ENCODE measurements at places on chromosomes 5 and 9.

DNA sequence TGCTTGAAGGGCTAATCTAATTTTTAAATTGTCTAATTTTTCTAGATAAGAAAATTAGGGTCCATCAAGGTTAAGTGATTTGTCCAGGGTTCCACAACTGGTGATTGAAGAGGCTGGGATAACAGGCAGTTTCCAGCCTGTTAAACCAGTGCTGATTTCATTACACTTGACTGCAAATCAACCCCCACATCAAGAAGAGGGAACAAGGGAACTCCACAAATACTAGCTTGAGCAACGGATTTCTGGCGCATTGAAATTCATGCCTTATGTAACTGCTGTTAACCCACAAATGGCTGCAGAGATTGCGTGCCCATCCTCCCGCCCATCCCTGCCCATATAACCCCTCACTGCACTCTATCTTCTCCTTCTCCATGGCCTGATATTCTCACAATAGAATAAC is 10.0 kb downstream of the PLPPR1 start:
- H3K27ac ChIP-seq, result no peak overlapping the region
- no peaks in the 10 kb centered on the region for H3K4me1 ChIP-seq
- no peaks in the 10 kb centered on the region for H3K36me3 ChIP-seq
- no peak for DNase-seq
- no peak overlapping the region for H3K4me3 ChIP-seq

- no peak overlapping the region for H3K4me3 ChIP-seq
- no peak for DNase-seq
- H3K36me3 ChIP-seq, result peaks cover 20% of the 10 kb centered on the region
- no peaks in the 10 kb centered on the region for H3K27me3 ChIP-seq
- H3K27ac ChIP-seq, result no peak overlapping the region
These were observed 90.2 kb downstream of the TLE4 start for GRCh38 chr9:79661886-79662536.

- no peaks in the 10 kb centered on the region for H3K27me3 ChIP-seq
- H3K36me3 ChIP-seq, result no peaks in the 10 kb centered on the region
- no peaks in the 10 kb centered on the region for H3K4me1 ChIP-seq
- H3K27ac ChIP-seq, result no peak overlapping the region
- H3K4me3 ChIP-seq, result no peak overlapping the region
- DNase-seq, result no peak
These were observed 1237.4 kb upstream of the CDH18 start for GRCh38 chr5:21225223-21226064.

DNA sequence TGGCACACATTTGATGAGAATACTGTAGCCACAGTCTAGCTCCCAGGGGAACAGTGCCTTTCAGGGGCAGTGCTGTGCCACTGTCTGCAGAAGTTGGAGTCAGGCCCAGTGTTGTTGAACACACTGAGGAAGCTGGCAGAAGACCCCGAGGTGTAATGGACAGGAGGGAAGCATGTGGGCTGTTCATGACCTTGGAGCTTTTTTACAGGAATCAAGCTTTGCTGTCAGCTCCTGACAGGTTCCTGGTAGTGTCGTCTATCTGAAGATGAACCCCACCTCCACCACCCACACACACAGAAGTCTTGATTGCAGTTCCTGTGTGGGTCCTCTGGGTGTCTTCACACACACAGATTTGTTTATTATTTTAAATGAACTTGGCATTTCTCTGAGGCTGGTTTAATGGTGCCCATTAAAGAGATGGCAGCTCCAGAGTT is 40.3 kb upstream of the TNFAIP8 start:
- DNase-seq, result peak; percentile 63
- H3K4me3 ChIP-seq, result no peak overlapping the region
- peaks cover 83% of the 10 kb centered on the region for H3K4me1 ChIP-seq
- no peaks in the 10 kb centered on the region for H3K27me3 ChIP-seq
- H3K36me3 ChIP-seq, result peaks cover 52% of the 10 kb centered on the region

Measured in activated naive CD8-positive, alpha-beta T cell treated with anti-CD3 and anti-CD28 coated beads for 36 hours (primary cell).